ENCODE measurements at places on chromosomes 1 and 21.

- DNase-seq, result no peak
Measured at GRCh38 chr1:10943991-10944730, 68.3 kb upstream of the TARDBP start.

DNA sequence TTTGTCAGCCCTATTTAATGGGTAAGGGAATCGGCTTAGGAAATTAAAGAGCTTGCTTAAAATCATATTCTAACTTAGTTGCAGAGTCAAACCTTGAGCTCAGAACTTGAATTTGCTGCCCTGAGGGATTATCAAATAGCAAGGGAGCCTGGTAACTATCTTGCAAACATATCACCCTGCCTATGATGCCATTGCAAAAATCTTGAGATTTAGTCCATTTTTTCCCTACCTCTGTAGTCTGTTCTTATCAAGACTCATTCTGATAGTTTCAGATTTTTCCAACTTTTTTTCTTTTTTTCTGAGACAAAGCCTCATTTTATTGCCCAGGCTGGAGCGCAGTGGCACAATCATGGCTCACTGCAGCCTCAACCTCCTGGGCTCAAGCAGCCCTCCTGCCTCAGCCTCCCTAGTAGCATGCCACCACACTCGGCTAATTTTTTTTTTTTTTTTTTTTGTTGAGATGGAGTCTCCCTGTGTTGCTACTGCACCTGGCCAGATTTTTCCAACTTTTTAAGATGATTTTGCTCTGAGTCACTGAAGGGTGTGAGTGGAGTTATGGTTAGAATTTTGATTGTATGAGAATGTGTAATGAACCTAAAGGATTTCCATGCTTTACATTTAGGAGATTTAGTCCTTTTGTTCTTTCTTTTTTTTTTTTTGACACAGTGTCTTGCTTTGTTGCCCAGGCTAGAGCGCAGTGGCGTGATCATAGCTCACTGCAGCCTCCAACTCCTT, 12.2 kb downstream of the SARS1 start:
- DNase-seq, result no peak

DNA sequence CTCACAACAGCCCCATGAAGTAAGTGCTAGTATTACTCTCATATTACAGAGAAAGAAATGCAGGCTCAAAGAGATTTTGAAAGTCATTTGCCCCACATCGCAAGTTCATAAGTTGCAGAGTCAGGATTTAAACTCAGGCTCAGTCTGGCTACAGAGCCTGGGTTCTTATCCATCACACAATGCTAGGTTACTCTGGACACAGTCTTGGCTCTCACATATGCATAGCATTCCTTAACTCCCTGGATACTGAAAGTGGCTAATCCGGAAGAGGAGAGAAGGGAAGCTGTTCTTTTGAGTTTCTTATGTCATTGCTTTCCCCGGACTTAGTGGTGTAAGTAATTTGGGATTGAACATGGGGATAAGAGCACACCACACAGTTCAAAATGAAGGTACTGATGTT, 357.4 kb upstream of the PLXNA2 start:
- no peak for DNase-seq

- DNase-seq, result no peak
Measured at GRCh38 chr1:17709981-17710380, 45.2 kb upstream of the ACTL8 start.

DNA sequence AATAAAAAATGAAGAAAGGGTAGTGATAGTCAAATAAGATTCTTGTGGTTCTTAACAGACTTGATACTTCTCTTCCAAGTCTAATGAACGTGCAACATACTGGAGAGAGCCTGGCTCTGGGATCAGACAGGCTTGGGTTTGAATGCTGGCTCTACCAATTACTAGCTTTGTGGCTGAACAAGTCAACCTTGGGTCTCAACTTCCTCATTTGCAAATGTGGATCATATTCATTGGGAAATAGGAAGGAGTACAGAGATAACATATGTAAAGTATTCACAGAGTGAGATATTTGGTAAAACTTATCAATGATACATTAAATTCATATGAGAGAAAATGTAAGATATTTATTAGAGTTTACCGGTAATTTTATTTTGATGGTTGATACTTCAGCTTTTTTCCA, 2.0 kb downstream of the EDEM3 start:
- no peak for DNase-seq

DNA sequence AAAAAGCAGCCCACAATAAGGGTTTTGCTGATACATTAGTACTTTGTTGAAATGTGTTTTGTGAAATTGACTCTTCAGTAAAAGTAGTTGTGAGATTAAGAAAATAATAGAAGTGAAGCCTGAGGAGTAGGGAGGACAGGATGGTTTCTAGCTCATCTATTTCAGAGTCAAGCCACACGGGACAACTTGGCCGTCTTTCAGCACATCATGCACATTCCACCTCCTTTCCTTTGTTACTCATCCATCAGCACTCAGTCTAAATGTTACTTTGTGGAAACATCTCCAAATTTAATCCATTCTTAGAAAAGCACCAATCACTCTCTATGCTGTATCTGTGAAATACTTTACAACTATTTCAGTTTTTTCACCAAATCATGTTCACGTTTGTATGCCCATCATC, 223.3 kb downstream of the FGGY start:
- DNase-seq, result no peak

GRCh38 chr1:4837752-4838151, 183.3 kb downstream of the AJAP1 start:
- DNase-seq, result no peak

- no peak for DNase-seq
Measured at GRCh38 chr1:193310564-193310963, 124.2 kb upstream of the B3GALT2 start.

DNA sequence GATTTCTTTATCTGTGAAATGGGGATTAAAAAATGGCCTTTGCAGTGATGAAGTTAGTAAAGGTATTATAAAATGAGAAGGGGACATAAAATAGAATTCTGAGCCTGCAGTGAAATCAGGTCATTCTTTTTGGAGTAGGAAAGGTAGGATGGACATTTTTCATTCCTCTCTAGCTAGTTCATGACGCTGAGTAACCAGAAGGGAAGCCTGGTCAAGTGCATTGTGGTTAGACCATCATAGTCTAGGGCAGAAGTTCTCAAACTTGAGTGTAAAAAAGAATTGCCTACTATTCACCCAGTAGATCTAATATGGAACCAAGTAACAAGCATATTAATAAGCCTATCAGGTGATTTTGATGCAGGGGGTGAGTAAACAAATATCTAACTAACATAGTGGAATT, 50.8 kb downstream of the TGFB2 start:
- DNase-seq, result no peak

DNA sequence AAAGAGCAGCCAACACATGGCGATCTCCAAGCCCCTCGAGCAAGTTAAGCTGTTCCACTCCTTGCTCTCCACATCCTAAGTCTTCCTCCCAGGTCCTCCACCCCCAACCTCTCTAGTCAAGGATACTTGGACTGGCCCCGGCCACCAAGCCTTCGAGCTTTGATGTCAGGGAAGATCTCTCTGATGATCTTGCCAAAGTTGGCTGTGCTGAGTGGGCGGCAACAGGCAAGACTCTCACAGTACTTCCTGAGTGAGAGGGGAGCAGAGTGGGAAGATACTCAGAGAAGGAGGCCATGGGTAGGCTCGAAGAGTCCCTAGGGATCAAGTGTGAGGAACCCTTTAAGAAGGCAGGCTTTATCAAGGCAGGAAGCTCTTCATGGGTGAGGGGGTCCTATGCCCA, 2.8 kb downstream of the RFX5 start:
- no peak for DNase-seq

- DNase-seq, result no peak
Measured at GRCh38 chr1:205065666-205066065, 18.6 kb downstream of the TMEM81 start.

GRCh38 chr1:151612501-151613281, 841 bp downstream of the SNX27 start:
- DNase-seq, result no peak

- DNase-seq, result no peak
Measured at GRCh38 chr1:21324368-21325141, 34.3 kb upstream of the ECE1 start.

GRCh38 chr1:185170291-185170848, 13.4 kb downstream of the SWT1 start:
- DNase-seq, result no peak

GRCh38 chr1:229022595-229023333, 248.1 kb upstream of the RAB4A start:
- DNase-seq, result no peak

DNA sequence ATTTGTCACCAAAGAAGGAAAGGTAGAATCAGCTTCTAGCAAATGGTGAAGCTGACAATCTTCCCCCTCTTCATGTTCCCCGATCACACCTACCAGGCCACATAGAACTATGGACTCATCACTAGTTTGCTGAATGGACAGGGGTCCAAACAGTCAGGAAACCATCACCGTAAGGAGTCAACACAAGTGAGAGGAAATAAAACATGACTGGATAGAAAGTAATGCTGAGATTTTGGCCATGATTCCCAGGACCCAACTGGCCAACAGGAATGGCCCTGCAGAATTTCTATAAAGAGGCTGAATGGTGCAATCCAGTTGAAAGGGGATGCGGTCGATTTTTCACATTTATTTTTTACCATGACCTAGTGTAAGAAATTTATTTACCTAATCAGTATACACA, 10.7 kb downstream of the DDAH1 start:
- no peak for DNase-seq

- DNase-seq, result no peak
Measured at GRCh38 chr1:27348861-27349783, 7.3 kb downstream of the SYTL1 start.

GRCh38 chr1:230016159-230016558, 50.9 kb upstream of the GALNT2 start:
- no peak for DNase-seq

DNA sequence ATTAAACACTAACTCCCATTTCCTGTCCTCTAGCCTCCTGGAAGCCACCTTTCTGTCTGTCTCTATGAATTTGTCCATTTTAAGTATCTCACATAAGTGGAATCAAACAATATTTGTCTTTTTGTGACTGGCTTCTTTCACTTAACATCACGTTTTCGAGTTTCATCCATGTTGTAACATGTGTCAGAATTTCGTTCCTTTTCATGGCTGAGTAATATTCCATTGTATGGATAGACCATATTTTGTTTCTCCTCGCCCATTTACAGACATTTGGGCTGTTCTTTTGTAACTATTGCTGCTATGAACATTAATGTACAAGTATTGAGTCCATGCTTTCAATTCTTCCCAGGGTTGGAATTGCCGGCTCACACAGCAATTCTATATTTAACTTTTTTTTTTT, 15.7 kb upstream of the H6PD start:
- no peak for DNase-seq

Data from activated gamma-delta T cell (primary cell).